GDM1 (cell line): ENCODE measurements at places on chromosomes 1 and 21.

GRCh38 chr1:99852648-99853047 is 2.5 kb downstream of the AGL start:
- no peak for DNase-seq

- DNase-seq: peak; percentile 69
Observed at GRCh38 chr1:904310-904950, 19.3 kb upstream of the SAMD11 start.

GRCh38 chr1:229191066-229191674 is 79.7 kb upstream of the RAB4A start:
- no peak for DNase-seq

- DNase-seq: no peak
Observed at GRCh38 chr21:43613755-43614638, 45.3 kb downstream of the HSF2BP start.

- DNase-seq: no peak
Observed at GRCh38 chr21:40337981-40338380, 470.7 kb downstream of the PCP4 start.

DNA sequence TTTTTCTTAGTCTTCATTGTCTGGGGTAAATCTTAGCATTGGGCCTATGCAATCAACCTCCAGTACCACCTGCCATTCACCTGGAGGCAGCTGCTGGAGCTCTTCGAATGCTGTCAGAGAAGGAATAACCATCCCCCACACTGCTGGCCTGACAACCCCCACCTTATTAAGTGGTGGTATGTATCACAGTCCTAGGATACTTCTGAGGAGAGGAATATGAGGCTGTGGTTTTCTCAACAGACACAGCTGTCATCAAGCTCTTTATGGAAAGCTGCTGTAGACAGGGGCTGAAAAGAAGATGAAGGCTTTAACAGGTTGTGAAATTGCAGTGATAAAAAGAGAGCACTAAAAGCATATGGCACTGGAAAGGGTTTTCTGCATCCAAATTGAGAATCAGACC is 61.7 kb downstream of the TSEN15 start:
- DNase-seq: no peak

DNA sequence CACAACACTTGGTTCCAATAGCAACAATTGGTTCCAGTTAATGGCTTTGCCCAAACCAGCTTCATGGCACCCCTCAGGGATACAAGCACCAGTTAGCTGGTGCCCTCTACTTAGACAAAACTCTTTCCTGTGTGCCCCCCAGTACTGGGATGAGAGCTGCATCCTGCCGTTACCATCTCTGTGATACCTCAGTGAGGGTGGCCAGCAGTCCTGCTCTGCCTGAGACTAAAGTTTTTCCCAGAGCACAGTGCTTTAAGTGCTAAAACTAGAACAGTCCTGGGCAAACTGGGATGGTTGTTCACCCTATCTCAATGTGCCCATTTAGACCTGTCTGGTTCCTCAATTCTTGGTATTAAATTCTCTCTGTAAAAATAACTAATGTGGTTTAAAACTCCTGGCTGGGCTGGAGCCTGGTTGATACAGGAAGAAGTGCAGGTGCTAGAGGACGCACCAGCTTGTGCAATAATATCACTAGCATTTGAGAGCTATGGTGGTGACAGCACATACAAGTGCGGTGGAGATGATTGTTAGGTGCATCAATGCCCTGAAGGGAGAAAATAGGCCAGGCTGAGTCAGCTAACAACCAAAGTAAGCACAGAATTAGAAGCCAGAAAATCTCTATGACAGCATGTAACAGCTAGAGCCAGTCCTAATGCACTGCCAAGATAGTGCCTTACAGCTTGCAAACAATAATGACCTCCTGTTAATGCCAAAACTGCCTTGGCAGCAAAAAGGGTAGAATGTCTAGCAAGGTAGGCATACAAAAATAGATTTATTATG is 179.8 kb upstream of the GALNT2 start:
- DNase-seq: no peak

DNA sequence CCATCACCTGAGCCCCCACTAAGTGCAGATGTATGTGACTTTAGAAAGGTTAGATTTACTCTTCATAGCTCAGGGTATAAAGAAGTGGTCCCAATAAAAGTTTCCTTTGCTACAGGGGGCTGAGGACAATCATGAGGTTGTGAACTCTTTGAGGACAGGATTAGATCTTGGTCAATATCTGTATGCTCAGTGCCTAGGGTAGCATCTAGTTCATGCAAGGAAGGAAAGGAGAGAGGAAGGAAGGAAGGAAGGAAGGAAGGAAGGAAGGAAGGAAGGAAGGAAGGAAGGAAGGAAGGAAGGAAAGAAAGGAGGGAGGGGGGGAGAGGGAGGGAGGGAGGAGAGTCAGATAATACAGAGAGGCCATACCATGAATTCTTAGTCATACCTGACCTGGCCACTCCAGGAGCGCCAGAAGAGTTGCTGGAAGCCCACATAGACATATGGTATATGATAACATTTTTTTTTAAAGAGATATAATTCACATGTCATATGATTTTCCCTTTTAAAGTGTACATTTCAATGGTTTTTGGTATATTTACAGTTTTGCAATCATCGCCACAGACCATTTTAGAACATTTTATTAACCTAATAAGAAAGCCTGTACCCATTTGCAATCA is 9.7 kb upstream of the CSRP1 start:
- no peak for DNase-seq

- DNase-seq: no peak
Observed at GRCh38 chr1:234748066-234748465, 138.1 kb upstream of the IRF2BP2 start.

GRCh38 chr1:108615544-108615943 is 45.3 kb downstream of the HENMT1 start:
- DNase-seq: no peak

GRCh38 chr1:67213164-67213563 is 46.9 kb downstream of the IL23R start:
- no peak for DNase-seq

- DNase-seq: no peak
Observed at GRCh38 chr1:236067854-236068454, 3.1 kb upstream of the NID1 start.

DNA sequence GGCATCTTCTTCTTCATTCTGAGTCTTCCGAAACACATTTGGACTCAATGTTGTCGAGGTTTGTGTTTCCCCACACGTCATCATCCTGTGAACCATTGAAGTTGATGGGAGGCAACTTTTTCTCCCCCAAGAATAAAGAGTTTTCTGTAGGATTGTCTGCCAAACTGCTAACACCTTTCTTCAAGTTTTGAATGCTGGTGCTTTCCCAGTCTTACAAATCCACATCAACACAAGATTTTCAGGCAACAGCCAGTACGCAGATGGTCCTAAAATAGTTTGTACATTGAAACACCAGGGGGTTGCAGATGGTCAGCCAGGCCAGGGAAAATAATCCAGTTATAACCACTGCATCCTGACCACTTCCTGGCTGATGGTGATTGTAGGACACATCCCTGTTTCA is 187.9 kb downstream of the DISC1 start:
- DNase-seq: no peak

DNA sequence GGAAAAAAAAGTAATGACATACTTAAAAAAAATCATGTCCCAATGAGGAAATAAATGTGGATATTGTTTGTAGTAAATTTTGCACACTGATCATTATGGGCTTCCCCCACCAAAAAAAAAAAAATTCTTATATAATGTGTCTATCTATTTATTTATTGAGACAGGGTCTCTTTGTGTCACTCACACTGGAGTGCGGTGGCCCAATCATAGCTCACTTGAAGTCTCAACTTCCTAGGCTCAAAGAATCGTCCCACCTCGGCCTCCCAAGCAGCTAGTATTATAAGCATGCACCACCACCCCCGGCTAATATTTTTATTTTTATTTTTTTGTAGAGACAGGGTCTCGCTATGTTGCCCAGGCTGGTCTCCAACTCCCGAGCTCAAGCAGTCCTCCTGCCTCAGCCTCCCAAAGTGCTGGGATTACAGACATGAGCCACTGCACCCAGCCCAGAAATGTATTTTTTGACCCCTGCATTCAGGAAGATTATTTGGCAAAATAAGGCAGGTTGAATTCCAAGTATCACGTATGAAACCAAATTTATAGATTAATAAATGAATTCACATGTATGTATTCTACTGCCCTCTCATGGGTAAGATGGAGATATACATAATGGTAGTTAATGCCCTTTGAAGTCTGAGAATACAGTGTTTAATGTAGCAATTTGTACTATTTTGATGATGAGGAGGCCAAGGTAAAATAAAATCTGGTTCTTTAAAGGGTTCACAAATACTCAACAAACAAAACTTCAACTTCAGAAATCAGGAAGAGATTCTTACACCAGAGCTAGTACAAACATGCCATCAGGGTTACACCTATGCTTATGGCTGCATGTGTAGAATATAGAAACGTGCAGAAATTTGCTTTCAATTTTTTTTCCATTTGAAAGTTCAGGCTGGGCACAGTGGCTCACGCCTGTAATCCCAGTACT is 1.4 kb upstream of the DENND2C start:
- DNase-seq: no peak

GRCh38 chr1:67372898-67373297 is 57.3 kb downstream of the SERBP1 start:
- DNase-seq: no peak

- DNase-seq: no peak
Observed at GRCh38 chr21:37916310-37917051, at the start of gene KCNJ6. KCNJ6 (minus strand) TSS chr21:37916457; CDS start chr21:37840682, 75,775 bp downstream.

DNA sequence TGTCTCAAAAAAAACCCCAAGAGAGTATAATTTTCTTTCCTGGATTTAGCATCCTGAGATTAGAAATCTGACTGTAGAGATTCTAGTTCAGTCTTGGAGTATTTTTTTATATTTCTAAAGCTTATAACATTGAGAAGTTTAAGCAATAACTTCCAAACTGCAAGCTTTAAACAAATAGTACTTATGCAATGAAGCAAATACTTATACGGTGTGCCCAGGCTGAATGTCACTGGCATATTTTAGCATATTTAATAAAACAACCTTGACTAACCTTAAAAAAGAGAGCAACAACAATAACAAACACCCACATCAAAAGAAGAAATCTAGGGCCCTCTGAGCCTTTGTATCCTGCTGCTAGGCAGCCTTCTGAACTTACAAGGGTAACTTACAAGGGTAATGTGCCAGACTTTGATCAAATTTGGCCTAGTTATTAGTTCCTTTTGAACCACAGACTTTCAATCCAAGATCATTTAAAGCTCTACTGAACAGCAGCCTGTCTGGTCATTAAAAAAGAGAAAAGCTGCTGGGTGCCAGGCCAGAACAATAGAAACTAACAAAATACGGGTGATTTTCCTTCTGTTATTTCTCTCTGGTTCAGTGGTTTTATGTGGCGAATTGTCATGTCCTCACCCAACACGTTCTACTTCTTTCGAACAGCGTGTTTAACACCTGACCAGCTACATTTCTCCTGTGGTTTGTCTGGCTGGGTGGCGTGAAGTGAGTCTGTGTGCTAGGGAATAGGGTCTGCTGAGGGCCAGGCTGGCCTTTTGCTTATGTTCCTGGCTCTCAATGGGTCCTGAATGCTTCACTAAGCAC is 16.2 kb downstream of the MTOR start:
- DNase-seq: no peak

GRCh38 chr1:207078578-207079132 is 10.0 kb upstream of the C4BPB start:
- no peak for DNase-seq

DNA sequence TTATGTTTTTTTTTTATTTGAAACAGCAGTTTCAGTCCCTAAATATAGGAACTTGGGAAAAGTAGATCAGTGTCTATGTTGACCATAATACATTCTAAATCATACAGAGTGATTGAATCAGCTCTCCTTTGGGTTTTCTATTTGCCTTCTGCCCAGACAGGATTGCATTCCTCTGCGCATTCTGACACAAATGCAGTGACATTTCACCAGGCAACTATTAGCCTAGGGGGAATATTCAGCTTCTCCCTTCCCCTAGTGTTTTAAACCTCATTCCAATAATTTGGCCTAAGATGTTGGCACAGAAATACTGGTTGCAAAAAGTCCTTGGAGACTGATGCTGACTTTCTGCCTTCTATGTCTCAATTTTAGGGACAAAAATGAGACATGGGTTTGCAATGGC is 172.8 kb downstream of the PTGER3 start:
- no peak for DNase-seq

- DNase-seq: no peak
Observed at GRCh38 chr1:233055879-233056641, 105.6 kb downstream of the NTPCR start.

- DNase-seq: no peak
Observed at GRCh38 chr21:34897828-34898227, 151.3 kb downstream of the RUNX1 start.

GRCh38 chr1:6417961-6418667 is 1.6 kb downstream of the HES2 start:
- no peak for DNase-seq

GRCh38 chr21:31502537-31503143 is 156.9 kb upstream of the SOD1 start:
- DNase-seq: no peak

DNA sequence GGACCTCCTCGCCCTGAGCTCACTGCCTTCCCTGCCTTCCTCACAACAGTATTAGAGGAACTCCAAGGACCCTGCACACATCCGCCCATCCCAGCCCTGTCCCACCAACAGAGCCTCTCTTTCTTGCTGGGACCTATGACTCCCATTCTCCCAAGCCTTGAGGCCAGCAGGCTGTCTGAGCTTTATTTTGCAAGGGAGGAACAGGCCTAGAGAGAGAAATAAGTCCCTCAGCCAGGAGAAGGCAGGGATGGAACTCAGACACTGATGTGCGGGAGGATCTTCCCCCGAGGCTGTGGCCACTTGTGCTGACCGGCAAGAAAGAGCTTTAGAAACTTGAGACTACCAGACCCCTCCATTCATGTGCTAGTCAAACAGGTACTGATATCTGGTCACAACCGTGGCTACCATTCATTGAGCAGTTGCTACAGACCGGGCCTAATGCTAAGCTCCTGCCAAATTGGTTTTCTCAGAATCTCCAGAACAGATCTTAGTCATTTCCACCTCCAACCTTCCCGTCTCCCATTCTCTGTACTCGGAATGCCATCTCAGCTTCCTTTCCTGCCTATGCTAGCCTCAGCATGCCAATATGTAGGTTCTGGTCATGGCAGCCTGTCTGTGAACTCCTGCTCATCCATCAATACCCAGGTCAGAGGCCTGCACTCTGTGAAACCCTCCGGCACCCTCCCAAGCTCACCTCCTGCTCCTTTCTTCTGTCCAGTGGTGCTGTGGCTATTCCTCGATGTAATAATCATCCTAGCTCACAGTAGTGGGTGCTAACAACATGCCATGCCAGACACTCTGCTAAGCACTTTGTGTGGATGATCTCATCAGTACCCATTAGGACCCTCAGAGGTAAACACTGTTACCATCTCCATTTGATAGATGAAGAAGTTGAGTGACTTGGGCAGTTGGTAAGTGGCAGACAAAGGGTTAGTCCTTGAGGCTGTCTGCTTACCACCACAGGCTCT is 3.8 kb downstream of the TMEM54 start:
- no peak for DNase-seq

- no peak for DNase-seq
Observed at GRCh38 chr1:147626739-147627138, 43.6 kb downstream of the ACP6 start.

- DNase-seq: no peak
Observed at GRCh38 chr1:204340081-204340889, 19.4 kb downstream of the PLEKHA6 start.

DNA sequence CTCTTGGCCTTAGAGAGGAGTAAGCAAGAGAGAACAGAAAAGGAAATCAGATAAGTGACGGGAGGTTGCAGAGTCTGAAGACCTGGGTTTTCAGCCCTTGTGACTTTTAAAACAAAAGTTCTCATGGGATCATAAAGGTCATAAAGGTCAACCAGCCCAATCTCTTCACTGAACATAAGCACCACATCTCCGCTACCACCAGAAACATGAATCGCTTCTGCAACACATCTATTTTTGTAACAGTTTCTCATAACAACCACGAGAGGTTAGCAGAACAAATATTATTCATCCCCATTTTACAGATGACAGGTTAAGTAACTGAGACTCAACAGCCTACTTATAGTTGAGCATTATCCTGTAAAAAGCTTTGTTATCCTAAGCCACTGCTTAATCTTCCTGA is 5.9 kb downstream of the TRAPPC3 start:
- DNase-seq: no peak
